ENCODE measurements at places on chromosomes 7 and 10.

GRCh38 chr7:157540606-157541294, 203.9 kb downstream of the DNAJB6 start:
- peak; percentile 30 for DNase-seq

GRCh38 chr7:130926001-130926691, 192.1 kb upstream of the KLF14 start:
- DNase-seq: no peak

GRCh38 chr7:64892666-64893309, 10.3 kb upstream of the ZNF273 start:
- DNase-seq: peak; percentile 24

DNA sequence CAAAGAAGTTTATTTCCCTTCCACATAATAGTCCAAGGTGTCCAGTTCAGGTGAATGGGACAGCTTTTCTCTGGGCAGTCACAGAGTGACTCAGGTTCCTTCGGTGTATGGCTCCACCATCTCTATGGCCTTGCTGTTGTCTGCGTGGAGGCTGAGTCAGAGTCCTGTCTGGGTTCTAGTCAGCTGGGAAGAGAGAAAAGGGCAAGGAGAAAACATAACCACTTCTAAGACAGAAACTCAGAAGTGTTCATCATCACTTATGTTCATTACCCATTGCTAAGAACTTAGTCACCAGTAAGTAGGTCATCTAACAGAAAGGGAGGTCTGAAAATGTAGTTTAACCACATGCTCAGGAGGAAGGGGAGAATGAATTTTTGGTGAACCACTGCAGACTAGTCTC, 32.4 kb upstream of the CCDC7 start:
- no peak for DNase-seq

DNA sequence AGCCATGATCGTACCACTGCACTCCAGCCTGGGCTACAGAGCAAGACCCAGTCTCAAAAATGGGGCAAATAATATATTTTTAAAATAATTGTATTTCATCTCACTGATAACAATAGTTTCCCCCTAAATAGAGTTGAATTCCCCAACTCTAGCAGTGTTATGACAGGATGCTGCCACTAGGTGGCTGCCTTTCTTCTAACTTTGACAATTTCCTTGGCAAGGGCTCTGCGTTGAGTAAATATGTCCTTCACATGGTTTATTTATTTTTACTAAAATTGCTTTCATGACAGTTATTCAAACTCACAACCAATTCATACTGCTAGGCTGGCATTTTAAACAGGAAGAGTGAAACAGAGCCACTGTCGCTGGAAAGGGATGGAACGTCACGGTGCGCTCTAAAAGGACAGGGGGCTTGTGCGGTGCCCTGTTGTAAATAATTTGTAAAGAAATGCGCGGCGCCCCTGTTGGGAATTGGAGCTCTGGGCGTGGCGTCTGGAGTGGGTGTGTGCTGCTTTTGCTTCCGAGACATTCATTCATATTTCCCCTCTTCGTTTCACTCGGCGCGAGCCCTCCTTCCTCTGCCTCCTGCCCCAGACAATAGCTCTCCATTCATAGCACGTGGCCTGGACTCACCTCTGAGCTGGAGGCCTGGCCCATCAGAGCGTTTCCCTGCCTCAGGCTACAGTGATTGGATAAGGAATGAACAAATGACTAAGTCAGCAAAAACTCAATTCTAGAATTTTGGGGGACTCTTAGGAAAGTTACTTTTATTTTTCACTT, 20.5 kb upstream of the PITRM1 start:
- no peak for DNase-seq

- peak; percentile 55 for DNase-seq
These were observed 50.0 kb upstream of the FAM20C start for GRCh38 chr7:142248-142941.

GRCh38 chr7:10557375-10557774, 416.3 kb upstream of the PHF14 start:
- no peak for DNase-seq

GRCh38 chr7:98562871-98563495, 54.1 kb upstream of the NPTX2 start:
- DNase-seq: no peak

- DNase-seq: no peak
These were observed 17.8 kb downstream of the USP6NL start for GRCh38 chr10:11593612-11594011.

DNA sequence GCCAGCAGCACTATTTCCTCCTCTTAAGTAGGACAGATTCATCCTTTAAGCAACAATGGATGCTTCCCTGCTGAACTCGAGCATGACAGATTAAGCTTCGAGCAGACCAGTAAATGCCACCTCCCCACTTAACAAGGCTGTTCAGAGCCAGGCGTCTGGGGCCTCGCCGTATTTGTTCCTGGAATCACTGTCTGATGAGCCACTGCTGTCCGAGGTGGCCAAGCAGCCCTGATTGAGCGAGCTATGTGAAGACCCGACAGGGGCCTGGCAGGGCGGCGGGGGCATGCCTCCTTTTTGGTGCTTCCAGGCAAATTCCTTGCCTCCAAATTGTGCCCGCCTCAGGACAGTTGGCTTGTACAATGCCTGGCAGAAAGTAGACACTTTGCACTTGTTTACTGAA, 862.6 kb downstream of the NRG3 start:
- no peak for DNase-seq

DNA sequence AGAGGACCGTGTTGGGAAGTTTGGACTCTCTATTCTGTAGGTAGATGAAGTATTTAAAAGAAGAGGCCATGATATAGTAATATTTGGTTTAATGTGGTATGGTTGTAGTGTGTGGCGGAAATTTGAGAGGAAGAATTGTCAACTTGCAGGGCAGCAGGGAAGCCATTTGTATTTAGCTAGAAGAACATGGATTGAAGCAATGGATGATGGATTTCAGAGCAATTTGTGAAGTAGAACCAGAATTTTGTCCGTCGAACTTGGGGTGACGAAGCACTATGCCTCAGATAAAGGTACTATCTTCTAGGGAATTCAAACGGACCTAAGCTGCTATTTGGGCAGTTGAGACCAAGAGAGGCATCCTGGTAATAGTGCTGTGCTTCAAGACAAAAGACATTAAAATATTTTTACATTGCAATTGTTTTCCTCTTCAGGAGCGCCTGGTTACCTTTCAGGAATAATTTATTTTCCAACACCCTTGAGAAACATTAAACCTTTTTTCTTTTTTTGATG, 615 bp upstream of the WBP1L start:
- no peak for DNase-seq

All from suprapubic skin (tissue), 4 donors.